ENCODE measurements at places on chromosomes 2 and 18. TPM values are rescaled to one million over a fixed set of nuclear protein-coding genes. Genes with fewer than 3 reads are reported as not detected.

MARCHF4 gene
- 0.10 TPM for polyA plus RNA-seq

TMEM178A gene
- 2.0 TPM for polyA plus RNA-seq

EPC2 gene
- 27.5 TPM for polyA plus RNA-seq

ERICH2 gene
- polyA plus RNA-seq = 2.4 TPM

KYNU gene
- polyA plus RNA-seq = 2.2 TPM

CRACDL gene
- 1.7 TPM for polyA plus RNA-seq

RFX8 gene
- 0.70 TPM for polyA plus RNA-seq

HOXD13 gene
- not detected for polyA plus RNA-seq

CROCC2 gene
- 0.18 TPM for polyA plus RNA-seq

VWC2L gene
- not detected for polyA plus RNA-seq

ELOA2 gene
- not detected for polyA plus RNA-seq

AFF3 gene
- polyA plus RNA-seq = 5.9 TPM

GRCh38 chr18:55234366-55235093, 275.3 kb upstream of the CCDC68 start:
- peak; percentile 86 for DNase-seq

GRCh38 chr2:60413069-60413813, 140.2 kb downstream of the BCL11A start:
- no peak for DNase-seq

DNA sequence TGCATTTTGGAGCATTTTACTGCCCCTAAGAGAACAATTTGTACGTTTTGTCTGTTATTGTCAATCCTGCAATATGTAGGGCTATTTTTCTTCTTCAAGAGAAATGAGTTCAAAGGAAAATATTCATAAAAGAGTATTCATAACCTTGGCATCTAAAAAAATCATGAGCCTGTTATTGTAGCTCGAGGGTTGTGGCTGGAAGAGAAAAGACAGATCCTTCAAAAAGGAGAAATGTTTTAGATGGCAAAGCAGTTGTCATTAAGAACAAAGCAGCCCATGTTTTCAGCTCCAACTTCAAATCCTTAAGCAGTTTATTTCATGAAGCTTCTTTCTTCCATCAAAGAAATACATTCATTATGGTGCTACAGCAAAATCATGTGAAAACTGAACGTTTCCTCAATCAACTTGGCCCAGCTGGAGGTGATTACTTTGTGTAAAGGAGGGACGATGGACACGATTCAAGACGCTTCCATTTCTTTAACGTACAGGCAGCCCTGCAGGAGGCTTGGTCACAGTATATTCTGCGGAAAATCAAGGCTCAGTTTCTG, 31.4 kb downstream of the QPCT start:
- DNase-seq = no peak

GRCh38 chr2:142525720-142526119, 351.7 kb upstream of the KYNU start:
- no peak for DNase-seq

GRCh38 chr2:176910828-176911227, 301.8 kb upstream of the HNRNPA3 start:
- DNase-seq = no peak

DNA sequence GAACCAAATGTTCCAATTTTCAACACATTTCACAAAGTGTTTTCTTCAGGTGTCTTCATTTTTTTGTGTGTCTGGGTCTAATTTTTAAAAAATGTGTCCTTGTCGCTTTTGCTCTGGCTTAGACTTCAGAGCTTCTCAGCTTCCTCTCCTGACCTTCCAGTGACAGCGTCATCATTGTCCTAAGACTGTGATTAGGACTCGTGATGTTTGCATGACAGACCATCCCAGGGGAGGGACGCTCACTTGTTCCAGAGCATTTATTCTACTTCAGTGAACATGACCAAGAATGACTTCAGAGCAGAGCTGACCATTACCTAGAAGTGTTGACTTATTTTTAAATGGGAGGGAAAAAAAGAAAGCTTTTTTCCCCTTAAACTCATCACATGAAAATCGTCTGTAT, 591.9 kb downstream of the IRS1 start:
- no peak for DNase-seq

DNA sequence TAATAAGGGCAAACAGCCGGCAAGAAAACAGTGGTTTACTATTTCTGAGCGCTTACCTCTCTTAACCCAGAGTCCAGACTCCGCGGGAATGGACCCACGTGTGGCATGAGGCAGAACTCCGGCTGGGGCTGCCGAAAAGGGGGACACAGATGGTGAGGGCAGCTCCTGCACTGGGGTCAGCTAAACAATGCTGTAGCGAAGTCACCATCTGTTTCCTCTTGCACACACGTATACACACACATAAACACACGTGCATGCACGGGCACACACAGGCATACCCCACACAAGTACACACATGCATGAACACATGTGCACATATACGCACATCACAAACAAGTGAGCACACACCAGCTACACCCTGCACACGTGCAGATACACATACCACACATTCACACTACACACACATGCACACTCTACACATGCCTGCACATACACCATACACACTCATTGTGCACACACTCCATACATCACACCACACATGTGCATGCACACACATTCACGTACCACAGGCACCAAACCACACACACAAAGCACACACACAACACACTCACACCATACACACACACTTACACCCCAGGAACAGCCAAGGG, 105.9 kb upstream of the ID2 start:
- no peak for DNase-seq

DNA sequence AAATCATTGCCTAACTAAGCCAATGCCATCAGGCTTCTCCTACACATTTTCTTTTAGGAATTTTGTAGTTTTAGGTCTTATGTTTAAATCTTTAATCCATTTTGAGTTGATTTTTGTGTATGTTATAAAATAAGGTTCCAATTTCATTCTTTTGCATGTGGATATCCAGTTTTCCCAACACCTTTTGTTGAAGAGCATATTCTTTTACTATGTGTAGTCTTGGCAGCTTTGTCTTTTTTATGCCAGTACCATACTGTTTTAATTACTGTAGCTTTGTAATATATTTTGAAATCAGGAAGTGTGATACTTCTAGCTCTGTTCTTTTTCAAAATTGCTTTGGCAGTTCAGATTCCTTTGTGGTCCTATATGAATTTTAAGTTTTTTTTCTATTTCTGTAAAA, 11.0 kb downstream of the FASTKD2 start:
- DNase-seq = no peak

- no peak for DNase-seq
Observed at GRCh38 chr18:49342690-49343089, 117.8 kb downstream of the DYM start.

DNA sequence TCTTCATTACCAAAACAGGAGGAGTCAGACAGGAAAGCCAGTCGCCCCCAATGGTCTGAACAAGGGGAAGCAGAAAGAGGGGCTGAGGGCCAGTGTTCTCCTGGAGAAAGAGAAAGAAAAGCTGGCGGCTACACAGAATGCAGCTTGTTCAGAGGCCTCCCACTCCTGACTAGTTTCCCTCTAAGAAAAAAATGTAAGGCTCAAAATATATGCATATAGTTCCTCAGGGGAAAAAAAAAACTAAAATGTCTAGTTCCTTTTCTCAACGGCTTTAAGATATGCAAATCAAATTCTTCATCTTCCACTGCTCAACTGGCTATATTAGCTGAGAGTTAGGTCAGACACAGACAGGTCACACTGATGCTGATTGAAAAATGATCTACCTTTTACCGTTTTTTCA, 18.6 kb downstream of the MBOAT2 start:
- no peak for DNase-seq

- DNase-seq = no peak
Observed at GRCh38 chr2:71716697-71717624, 263.6 kb downstream of the DYSF start.

DNA sequence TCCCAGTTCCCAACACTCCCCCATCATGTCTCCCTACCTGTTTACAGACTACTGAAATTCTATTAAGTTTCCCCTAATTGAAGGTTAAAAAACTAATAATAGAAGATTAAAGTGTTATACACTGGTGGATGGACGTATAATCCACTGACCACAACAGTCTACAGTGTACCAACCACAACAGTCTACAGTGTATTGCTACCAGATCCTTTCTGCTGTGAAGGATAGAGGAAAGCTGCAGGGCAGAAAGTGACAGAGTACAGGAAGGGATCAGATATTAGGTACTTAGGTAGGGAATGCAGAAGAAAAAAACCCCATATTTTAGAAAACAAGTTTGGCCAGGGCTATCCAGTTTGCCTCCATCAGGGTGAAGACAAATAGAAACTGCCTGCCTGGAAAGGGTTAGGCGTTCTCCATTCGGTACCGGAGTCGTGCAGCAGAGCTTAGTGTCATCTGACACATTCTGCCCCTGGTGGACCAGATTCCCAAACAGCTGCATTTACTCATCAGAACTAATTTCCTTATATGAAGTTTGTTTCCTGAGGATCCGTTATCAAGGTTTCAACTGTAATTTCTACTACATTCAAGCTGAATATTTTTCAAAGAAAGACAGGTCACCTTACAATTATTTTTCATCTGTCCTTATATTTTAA, 49.9 kb downstream of the KLF7 start:
- DNase-seq = no peak

DNA sequence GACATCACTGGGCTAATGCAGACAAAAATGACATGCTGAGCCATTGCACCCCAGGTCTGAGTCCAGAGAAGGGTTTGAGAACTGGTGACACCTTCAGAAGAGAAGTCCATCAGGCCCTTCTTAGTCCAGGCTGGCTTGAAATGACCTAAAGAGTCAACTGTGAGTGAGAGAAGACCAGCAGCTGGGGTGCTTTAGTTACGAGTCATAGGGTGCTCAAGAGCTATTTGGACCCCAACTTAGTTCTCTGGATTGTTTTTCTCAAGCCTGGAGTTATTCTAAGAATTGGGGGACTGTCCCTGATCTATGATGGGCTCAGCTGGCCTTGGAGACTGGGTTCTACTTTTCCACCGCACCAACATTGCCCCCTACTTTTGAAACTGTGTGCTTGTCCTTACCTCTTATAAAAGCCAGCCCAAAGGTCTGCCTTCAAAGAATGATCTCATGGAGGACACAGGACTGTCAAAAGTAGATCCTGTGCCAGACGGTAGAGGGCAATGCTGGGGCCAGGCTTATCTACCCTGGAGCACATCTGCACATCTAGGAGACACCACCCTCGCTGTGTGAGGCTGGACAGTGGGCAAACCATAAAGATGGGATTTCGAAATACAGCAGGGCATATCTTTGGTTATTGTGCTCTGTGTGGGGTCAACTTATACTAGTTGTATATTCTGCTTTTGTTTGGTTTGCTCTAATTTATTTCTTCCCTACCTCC, 333.0 kb upstream of the SLC14A2 start:
- no peak for DNase-seq

- no peak for DNase-seq
Observed at GRCh38 chr18:8661754-8662559, 43.4 kb upstream of the MTCL1 start.

DNA sequence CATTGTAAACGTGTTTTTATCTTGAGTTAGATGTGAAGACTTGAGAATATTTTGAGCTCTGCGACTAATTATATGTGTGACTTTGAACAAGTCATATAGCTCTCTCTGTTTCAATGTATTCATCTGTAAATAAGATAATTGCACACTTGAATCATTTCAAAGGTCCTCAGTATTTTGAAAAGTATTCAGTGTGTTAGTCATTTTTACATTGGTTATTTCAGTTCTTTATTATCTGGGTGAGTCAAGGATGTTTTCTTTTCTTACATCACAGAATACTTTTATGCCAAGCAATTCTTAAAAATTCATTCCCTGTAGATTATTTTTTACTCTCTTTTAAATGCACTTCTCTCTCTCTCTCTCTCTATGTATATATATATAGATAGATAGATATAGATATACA, 1098.0 kb upstream of the ZEB2 start:
- DNase-seq = no peak

GRCh38 chr2:134148172-134148571, 105.7 kb upstream of the MGAT5 start:
- DNase-seq = no peak

DNA sequence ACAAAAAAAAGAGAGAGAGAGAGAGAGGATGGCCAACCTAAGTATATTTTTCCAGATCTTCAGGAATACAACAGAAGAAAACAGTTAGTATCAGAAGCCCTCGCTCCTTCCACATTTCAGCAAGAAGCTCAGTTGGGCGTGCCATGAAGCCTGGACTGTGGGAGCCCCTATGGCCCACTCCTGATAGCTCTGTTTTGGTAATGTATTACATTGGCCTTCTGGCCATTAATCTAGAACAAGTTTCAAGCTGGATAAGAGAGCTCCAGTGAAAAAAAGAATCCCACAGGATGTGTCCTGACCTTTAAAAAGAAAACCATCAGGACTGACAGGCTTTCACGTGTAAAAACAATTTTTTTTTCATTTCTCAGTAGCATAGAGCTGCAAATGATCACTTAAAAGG, 197.9 kb downstream of the ICOS start:
- no peak for DNase-seq

DNA sequence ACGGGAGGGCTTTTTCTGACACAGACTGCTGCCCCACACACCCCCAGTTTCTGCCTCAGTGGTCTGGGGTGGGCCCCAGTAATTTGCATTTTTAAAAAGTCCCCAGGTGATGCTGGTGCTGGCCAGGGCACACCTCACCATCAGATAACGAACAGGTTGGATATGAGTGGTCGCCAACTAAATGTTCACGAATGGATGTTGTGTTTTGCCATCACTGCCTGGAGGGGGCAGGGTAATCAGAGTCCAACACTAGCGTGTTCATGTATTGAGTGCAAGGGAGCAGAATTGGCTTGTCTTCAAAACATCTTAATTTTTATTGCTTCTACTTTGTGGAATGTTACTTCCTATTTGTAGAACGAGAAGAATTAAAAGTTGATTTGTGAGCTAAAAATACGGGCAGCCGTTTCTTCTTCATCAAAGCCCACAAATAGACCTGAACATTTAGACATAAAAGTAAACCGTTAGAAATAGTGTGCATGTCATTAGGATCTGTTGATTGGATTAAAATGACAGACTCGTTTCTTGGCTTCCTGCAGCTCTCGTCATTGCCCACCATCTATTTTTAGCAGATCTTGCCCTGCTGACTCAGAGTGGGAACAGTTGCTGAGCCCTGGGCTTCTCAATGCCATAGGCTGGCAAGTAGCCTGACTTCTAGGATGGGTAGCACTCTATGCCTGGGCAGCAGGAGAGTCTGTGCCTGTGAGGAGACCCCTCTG, 45.2 kb downstream of the NCK2 start:
- no peak for DNase-seq

- no peak for DNase-seq
Observed at GRCh38 chr2:108988796-108989713, at the start of gene EDAR. Gene EDAR, minus strand, starts transcription at chr2:108989220. Its CDS starts 58,206 bp downstream, at chr2:108931014.

DNA sequence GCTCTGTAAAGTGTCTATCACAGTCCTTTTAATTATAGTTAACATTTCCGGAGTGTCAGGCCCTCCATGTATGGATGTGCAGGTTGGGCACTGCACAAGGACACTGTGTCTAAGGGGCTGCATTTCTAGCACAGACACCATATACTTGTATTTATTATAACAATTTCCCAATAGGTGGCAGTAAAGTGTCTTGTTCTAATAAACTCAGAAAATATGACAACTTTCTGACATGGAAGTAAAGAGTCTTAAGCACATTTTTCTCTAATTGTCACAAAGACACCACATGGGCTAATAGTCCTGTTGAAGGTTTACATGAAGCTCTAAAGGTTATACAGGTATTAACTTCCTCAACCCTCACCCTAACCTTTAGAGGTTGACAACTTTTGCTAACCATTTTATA, 156.6 kb downstream of the DYSF start:
- no peak for DNase-seq

GRCh38 chr2:228447266-228447915, 265.9 kb upstream of the SPHKAP start:
- no peak for DNase-seq

- no peak for DNase-seq
Observed at GRCh38 chr2:178227187-178227586, 32.9 kb downstream of the OSBPL6 start.

All from ovary (tissue), 10 donors.